T-helper 17 cell (primary cell): ENCODE measurements at places on chromosomes 5 and 9.

- DNase-seq = no peak
Measured at GRCh38 chr5:110612794-110613247, 113.7 kb downstream of the TMEM232 start.

DNA sequence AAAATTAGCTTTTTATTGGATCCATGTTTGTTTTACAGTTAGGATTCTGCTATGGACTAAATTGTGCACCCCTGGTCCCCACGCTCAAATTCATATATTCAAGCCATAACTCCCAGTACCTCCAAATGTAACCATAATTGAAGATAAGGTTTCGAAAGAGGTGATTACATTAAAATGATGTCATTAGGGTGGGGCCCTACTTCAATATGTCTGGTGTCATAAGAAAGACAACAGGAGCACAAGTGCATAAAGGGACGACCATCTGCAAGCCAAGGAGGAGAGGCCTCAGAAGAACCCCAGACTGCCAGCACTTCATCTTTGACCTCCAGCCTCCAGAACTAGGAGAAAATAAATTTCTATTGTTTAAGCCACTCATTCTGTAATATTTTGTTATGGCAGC lies 7.4 kb upstream of the HNRNPA0 start:
- DNase-seq = no peak

DNA sequence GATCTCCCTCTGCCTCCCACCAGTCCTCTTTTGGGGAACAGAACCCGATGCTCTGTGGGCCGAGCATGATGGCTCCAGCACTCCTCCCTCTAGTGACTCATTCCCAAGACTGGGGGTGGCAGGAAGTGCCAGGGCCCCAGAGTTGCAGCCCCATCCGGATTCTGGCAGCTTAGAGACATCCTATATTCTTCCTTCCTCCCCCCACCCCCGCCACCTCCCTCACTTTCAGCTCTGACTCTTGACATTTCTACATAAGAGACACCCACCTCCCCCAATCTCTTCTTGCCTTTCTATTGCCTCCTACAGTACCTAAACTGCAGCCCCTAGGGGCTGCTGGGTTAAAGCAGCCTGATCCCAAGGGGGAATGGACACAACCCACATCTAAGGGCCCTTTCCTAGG lies 47.1 kb upstream of the MATR3 start:
- no peak for DNase-seq

- no peak for DNase-seq
Measured at GRCh38 chr5:23026252-23027170, 173.4 kb upstream of the CDH12 start.

GRCh38 chr9:93320591-93321219 lies 130.8 kb upstream of the FAM120A start:
- DNase-seq = no peak

DNA sequence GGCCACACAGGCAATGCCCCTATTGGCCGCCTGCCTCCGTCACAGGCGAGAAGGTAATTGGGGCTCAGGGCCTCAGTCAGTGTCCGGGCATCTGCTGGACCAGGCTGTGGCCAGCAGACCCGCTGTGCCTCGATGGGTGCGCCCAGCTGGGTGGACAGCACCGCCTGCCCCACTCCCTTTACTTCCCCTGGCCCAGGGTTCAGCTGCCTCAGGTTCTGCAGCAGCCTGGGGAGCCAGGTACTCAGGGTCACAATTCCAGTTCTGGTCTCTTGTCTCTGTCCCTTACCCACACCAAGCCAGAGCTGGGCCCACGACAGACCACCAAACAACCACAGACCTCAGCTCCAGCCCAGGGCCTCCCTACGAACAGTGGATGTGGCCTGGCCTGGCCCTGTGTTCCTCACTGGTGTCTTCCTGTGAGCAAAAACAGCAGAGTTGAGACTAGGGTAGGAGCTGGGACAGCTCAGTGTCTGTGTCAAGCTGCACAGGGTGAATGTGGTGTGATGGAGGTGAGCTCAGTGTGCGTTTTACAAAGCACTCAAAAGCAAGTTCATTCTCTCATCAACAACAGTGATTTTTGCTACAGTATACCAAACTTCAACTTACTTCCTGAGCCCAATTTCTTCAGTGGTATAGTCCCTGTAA lies 33.4 kb upstream of the SUSD3 start:
- no peak for DNase-seq

- DNase-seq = no peak
Measured at GRCh38 chr9:96661711-96662110, 6.6 kb upstream of the PRXL2C start.

DNA sequence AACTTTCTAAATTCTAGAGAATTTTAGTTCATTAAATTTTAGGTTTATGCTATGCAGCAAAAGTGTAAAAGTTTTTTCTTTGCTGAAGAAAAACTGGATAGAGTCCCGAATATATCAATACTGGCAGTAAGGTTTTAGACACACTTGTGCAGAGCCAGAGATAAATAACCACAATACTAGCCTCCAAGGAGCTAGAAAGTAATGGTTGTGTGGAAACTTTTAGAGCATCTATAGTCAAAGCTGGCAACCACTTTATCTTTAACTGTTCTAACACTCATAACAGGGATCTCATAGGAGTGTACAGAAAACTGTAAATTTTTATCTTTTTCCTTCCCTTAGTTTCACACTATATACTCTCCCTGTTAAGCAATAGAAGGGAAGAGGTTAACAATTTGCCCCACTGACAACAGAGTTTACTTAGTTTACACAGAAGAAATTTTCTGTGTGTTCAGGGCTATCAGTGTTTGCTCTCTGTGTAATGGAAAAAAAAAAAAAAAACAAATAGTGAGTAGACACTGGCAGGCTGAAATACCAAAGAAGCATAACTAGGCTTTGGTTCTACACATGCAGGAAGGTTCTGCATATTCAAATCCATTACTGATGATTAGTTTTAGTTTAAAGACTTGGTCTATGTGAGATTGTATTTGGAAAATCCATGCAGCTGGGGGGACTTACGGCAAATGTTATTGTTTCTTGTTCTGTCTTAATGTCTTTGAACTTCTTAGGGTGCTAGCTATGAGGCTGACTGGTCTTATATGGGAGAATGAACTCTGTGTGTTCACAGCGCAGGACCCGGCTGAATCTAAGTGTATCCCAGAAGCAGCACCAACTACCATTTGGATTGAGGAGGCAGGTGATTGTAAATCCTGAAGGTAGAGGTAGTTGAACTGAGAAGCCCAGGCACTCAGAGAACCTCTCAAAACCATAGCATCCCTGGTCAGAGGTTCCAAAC lies 187.6 kb downstream of the PCSK1 start:
- no peak for DNase-seq

GRCh38 chr9:125749951-125750626 lies 2.9 kb downstream of the PBX3 start:
- DNase-seq = no peak

DNA sequence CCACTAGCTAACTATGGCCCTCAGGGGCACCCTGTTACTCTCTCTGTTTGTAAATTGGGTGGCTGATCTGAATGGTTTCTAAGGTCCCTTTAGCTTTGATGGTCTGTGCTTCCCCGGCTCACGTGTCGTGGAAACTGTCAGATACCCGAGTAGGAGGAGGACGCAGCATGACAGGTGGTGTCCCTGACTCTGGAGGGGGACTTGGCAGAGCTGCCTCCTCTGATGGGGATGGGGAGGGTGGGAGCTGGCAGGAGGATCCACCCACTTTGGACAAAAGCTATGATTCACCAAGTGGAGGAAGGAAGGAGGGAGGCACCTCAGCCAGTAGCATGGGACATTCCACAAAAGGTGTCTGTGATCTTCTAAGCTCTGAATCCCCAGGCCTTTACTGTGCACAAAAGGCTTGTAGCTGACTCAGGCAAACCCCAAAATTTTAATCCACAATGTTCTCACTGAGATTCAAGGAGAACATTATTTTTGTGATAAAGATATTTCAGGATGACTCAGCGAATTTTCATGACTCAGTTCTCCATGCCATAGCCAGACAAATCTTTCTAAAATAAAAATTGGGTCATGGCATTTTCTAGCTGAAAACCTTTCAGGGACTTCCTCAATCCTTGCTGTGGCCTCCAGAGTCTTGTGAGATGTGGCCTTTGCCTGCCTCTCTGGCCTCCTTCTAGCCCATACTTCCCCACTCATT lies 131.0 kb upstream of the BRINP1 start:
- DNase-seq = no peak

- DNase-seq = no peak
Measured at GRCh38 chr9:134863306-134863902, 17.2 kb upstream of the FCN2 start.

GRCh38 chr9:125493384-125493783 lies 213.6 kb downstream of the MAPKAP1 start:
- DNase-seq = no peak

- no peak for DNase-seq
Measured at GRCh38 chr5:68479524-68479923, 264.0 kb downstream of the PIK3R1 start.

DNA sequence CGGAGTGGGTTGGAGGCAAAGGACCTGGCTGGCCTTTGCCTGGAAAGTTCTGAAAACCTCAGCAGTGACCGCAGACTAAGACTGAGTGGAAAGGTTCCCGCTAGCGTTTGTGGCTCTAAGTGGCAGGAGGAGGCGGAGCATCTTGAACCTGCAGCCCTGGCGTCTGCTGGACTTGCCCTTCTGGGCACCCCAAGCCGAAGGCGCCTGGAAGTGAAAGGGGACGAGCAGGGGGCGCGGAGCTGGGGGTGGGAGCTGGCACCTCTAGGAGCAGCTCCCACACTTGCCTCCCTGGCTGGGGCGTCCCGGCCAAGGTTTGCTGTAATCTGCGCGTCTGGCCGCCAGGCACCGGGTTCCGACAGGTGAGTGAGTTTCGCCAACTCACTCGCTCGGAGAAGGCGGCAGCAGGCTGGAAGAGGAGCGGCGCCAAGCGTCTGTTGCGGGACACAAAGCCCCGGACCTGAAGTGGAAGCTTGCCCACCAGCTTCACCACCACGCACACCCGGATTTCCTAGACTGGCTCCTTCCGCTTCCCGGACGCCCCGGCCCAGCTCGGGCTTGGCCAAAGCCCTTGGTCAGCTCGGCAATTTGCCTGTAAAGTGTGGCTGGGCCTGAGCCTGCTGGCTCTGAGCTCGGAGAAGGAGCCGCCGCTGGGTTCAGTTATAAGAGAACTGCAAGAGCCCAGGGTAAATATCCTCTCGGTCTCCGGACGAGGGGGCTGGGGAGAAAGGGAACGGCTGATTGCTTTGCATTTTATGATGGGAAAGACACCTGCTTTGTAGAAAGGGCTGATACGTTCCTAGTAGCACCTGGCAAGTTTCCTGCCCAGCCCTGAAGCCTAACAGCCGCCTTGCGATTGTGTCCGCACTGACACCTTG lies at the start of gene GNA14:
Gene GNA14, minus strand, starts transcription at position 89 of the 875 bp plus-strand sequence. CDS start 529 bp downstream, outside the sequence.
- no peak for DNase-seq

DNA sequence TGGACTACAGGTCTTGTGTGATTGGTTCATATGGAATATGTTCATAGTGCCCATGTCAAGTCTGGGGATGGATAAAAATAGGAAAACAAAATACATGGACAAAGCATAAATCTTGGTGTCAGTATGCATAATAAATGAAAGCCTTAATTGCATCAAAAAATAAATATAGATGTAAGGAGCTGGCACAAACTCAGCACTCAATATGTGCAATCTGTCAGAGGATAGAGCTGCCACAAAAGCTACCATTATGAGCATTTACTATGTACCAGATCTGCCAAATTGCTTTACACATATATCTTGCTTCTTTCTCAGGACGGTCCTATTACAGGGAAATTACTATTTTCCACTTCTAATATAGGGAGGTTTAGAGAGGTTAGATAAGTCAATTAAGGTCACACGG lies 18.2 kb upstream of the TMED7 start:
- DNase-seq = no peak

- DNase-seq = no peak
Measured at GRCh38 chr5:57313716-57314115, 139.9 kb downstream of the GPBP1 start.

DNA sequence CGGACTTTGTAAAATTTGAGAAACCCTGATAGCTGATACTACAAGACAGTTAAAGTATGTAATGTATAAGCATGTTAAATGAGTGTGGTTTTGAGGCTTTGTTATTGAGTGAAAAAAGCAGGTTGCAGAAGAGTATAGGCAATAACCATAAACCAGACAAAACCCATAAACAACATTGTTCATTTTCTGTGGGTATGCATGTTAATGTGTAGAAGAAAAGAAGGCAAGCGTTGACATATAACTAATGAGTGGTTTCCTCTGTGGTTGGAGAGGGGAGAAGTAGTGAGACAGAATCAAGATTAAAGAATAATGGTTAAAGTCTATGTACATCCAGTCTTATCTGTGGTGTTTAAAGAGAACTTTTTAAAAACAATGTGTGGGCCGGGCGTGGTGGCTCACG lies 26.2 kb downstream of the RAD23B start:
- DNase-seq = no peak

DNA sequence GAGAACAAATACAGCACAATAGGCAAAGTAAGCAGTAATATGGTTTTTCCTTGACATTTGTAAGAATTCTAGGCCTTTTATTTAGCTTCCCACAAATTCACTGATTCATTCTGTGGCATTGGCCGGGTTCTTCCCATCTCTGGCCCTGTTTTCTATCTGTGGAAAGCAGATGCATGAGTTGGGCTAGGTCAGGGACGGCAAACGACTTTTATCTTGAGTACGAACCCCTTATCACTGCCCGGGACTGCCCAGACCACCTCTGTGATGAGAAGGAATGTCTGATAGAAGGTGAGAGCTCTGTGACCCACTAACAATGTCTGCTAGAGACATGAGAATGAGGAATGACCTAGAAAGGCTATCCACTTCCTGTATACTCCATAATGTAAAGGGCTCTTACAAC lies 35.4 kb upstream of the ADAM19 start:
- no peak for DNase-seq

DNA sequence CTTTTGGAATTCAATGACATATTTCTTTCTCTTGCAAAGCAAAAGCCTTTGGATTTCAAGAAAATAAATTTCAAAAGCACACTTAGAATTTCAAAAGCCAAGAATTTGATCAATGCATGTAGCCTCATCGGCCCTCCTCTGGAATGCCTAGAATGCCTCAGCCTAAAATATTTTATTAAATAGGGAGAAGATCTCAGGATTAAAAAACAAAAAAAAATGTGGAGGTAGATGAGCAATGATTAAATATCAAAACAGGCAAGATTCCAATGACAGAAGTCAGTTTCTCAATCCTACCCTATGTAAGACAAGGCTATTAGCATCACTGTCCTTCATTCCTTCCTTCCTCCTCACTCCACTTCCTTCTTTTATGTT lies 169.0 kb downstream of the CDH6 start:
- no peak for DNase-seq

- no peak for DNase-seq
Measured at GRCh38 chr5:172699423-172699822, 58.4 kb downstream of the NEURL1B start.

DNA sequence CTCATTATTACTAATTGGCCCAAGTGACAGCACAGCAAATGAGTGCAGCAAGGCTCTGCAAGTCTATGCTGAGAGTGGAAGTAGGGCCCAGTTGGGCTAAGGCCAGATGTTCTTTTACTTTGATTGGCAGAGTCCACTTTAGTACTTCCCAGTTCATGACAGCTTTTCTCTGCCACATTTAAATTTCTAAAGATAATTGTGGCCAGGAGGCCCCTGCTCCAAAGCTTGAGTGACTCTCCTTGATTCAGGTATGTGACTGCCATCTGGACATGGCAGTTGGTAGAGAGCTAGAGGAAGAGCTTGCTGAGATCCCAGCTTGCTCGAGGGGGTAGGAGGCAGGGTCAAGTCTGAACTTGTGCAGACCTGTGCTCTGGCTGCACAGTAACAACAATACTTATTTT lies 154.1 kb downstream of the CARTPT start:
- no peak for DNase-seq

GRCh38 chr9:14071484-14071883 lies 242.5 kb downstream of the NFIB start:
- DNase-seq = no peak
